ENCODE measurements at places on chromosomes 3 and 15. TPM values are rescaled to one million over a fixed set of nuclear protein-coding genes. Genes with fewer than 3 reads are reported as not detected.

Gene TRPM1
- total RNA-seq, result not detected

Gene ANKUB1
- total RNA-seq, result not detected

Gene GABRR3
- total RNA-seq, result not detected

Gene NUSAP1
- 135 TPM for total RNA-seq

Gene ATG7
- 19.1 TPM for total RNA-seq

Gene XCR1
- total RNA-seq, result not detected

Gene PROS1
- total RNA-seq, result 2.5 TPM

Gene GOLGA8S
- 0.11 TPM for total RNA-seq

Gene PROK2
- total RNA-seq, result 2.0 TPM

Gene SPSB4
- 17.2 TPM for total RNA-seq

Gene RARRES1
- total RNA-seq, result 0.71 TPM

Gene CYP8B1
- total RNA-seq, result not detected

Gene POPDC2
- total RNA-seq, result 0.19 TPM

Gene CLDN16
- not detected for total RNA-seq

Gene USF3
- total RNA-seq, result 18.5 TPM

Gene RTP4
- not detected for total RNA-seq

Gene CP
- 2.6 TPM for total RNA-seq

Gene CNBP
- 351 TPM for total RNA-seq

Gene IRAK2
- total RNA-seq, result 1.5 TPM

Gene CCR9
- total RNA-seq, result not detected

Gene LDHAL6B
- total RNA-seq, result not detected

Gene SSUH2
- 0.73 TPM for total RNA-seq

Gene GP5
- total RNA-seq, result 0.13 TPM

Gene ASB14
- total RNA-seq, result not detected

Gene CYP1A1
- total RNA-seq, result 0.11 TPM
